Activated CD4-positive, alpha-beta T cell treated with anti-CD3 and anti-CD28 coated beads, Interleukin-2, amount 50 U/mL, for 24 hours (primary cell): ENCODE measurements at places on chromosomes 3 and 15.

DNA sequence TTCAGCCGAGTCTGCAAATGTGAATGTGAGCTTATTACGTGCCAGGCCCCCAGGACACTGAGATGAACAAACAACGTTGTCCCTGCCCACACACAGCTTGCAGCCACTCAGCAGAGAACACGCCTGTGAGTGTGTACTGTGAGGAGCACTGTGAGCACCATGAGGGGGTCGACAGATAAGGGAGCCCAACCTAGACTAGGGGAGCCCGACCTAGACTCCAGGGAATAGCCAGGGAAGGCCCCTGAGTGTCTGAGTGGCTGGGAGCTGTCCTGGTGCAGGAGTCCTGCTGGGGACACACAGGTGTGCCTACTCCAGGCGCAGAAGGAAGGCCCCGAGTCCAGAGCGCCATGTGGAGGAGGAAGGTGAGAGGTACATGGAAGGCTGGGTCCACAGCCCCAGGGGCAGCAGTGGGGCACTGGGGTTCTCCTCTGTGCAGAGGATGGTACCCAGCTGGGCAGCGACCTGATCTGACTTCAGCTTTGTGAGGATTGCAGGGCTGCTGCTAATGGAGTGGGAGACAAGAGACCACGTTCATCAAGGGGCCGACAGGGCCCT is 36.5 kb downstream of the MGLL start:
- no peak for DNase-seq

DNA sequence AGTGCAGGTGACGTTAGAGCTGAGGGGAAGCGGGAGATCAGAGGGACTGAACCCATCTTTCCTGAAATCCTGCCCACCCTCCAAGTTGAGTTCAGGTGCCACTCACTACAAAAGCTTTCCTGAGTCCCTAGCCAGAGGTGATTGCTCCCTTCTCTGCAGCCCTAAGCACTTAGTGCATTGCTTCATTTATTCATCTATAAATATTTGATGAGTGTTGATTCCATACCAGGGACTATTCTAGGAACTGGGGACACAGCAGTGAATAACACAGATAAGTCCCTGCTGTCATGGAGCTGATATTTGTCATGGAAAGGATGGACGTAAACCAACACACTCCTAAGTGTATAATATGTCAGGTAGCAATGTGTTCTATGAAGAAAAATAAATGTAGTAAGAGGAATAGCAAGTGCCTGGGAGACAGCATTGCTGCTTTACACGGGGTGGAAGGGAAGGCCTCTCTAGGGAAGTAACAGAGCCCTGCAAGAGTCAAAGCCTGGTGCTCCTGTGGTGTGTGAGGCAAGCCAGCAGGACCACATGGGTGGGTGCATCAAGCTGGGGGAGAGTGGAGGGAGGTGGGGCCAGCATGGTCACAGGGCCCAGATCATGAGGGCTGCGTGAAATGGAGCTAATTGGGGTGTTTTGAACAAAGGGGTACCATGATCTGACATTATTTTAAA is 18.6 kb downstream of the ALPK3 start:
- no peak for DNase-seq

GRCh38 chr3:38590521-38590920 is 59.0 kb downstream of the SCN5A start:
- DNase-seq: no peak

- no peak for DNase-seq
Measured at GRCh38 chr15:62054979-62055378, 5.3 kb downstream of the VPS13C start.

- no peak for DNase-seq
Measured at GRCh38 chr3:146888176-146888575, 283.0 kb upstream of the PLSCR5 start.

- no peak for DNase-seq
Measured at GRCh38 chr3:140585828-140586227, 92.0 kb upstream of the TRIM42 start.

- no peak for DNase-seq
Measured at GRCh38 chr3:152071315-152071714, 197.4 kb upstream of the MBNL1 start.

- no peak for DNase-seq
Measured at GRCh38 chr15:63994073-63994600, 52.1 kb downstream of the DAPK2 start.

GRCh38 chr3:152298393-152299248 is 29.9 kb downstream of the MBNL1 start:
- no peak for DNase-seq

- DNase-seq: no peak
Measured at GRCh38 chr3:2772803-2773202, 337.4 kb downstream of the IL5RA start.

- DNase-seq: no peak
Measured at GRCh38 chr15:46552316-46552715, 917.5 kb downstream of the SQOR start.

DNA sequence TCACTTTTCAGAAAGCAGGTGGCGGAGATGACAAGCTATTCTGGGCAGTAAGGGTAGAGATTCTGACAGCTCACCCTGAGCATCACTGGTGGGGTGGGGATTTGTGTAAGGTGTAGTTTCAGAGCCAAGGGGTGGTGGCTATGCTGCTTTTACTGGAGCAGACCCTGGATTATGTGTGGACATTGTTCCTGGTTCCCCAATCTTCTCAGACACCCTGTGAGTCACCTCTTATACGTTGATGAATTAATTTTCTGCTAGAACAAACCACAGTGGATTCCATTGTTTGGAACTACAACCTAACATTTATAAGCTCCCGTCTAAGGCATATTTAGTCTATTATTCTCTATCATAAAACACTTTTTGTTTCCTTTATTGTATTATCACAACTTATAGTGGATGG is 169.5 kb upstream of the COL8A1 start:
- no peak for DNase-seq

DNA sequence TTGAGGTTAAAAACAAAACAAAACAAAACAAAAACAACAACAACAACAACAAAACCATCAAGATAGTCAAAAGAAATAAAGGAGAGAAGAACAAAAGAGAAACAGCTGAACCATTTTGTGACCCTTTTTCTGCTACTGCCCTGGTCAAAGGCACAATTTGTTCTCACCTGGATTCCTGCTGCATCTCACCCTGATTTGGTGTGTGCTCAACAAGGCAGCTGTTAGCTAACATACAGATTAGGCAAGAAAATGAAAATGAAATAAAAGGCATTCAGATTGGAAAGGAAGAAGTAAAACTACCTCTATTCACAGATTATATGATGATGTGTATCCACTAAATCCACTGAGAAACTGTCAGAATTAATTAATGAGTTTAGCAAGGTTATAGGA is 28.7 kb upstream of the XIRP1 start:
- DNase-seq: no peak

DNA sequence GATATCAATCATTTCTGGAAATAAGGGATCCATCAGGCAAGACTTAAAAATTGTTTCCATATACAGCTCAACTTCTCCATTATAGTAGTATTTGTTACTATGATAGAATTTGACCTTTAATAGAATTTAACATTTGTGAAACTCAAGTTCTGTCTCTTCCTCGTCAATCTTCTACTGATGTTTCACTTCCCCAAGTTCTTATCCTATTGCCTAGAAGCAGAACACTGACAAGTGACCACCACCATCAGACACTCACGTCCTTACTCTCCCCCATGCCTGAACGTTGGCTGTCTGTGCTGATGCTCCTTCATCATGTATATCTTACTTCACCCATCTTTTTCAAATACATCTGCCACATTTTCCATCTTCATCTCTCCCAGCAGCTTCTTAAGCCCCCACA is 26.6 kb upstream of the TAFA4 start:
- DNase-seq: no peak
